Bone marrow (tissue), 2 donors: ENCODE measurements at places on chromosomes 16 and 17.
A peak's percentile ranks its signal among the peaks of the same experiment; 100 is the strongest.

DNA sequence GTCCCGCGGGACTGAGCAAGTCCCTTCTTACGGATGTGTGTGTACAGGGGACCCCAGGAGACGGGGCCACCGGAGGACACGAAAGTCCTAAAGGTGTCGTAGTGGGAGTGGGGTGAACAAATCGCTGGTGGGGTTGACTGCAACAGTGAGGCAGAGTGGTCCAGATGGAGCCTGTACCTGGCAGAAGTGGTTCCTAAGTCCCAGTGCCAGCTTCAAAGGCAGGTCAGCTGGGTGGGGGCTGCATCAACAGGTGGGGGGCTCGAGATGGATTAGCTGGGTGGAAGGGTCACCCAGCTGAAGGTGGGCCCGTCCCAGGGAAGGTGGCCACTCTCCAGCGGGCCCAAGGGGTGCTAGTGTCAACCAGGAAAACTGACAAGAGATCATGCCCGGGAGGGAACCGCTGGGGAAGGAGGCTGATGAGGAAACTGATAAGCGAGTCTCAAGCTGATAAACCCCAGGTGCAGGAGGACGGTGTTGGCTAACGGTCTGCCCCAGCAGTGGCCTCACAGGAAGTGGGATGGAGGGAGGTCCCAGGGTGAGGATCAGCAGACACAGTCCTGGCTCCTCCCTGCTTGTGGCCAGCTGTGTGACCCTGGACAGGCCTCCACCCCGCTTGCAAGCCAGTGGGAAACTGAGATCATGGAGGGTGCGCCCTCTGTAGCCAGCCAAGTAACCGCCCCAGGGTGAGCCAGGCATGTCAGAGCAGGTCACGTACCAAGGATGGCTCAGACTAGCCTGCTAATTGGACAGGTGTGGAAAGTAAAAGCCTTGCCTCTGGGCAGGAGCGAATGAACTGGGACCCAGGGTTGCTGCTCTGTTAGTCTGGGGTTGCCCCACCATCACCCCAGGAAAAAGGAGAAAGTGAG lies 1.0 kb downstream of the ORAI3 start:
- DNase-seq: peak; percentile 32

DNA sequence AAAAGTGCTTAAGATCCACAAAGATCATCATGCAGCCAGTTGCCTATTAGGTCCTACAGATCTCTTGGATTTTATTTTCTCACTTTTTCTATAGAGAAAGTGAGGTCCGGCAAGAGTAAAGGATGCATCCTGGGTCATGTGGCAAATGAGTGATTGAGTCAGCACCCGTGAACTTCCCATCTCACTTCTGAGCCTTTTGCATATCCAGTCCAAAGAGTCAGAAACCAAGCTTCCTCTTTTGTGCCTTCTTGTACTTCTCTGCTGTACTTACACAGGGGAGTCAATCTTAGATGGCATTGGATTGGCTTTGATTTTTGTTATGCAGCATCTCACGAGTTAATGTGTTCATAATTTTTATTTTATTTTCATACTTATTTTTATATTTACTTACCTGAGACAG lies 114.2 kb upstream of the IRX5 start:
- no peak for DNase-seq

DNA sequence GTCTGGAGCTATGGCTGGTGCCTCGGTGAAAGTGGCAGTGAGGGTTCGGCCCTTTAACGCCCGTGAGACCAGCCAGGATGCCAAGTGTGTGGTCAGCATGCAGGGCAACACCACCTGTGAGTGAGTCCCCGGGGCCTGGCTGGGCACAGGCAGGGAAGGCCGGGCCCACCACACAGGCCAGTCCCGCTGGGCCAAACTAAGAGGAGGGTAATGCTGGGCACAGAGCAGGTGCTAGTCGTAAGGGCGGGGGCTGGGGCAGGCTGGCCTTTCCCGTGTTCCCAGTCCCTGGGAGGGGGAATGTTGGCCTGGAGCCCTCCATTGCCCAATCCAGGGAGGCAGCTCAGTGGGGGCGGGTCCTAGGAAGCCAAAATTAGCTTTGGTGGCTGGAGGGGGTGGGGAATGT lies 2.5 kb downstream of the KIF1C start:
- no peak for DNase-seq

DNA sequence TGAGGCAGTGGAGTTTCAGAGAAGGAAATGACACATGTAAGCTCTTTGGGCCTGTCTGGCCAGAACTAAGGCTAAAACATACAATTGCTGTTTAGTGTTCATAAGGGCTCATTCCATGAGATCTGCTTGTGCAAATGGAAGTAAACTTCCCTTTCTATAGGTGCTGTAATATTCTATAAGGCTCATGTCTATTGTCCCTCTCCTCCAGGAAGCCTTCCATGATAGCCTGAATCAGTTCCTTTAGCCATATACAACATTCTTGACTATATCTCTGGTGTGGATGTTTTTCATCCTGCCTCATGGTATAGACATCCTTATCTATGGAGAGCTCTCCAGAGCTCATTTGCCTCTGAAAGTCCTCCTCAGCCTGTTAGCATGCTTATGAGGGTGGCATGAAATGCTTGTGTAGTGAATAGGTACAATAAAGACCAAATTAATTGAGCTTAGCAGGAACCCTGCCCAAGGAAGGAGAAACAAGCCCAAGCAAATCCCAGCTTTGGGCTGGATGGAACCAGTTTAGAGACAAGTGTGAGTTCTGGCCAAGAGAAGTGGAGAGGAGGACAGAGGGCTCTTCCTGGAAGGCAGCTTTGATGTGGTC lies 1.6 kb upstream of the ETV4 start:
- no peak for DNase-seq

GRCh38 chr17:57726838-57727237 lies 18.3 kb downstream of the CCDC182 start:
- DNase-seq: no peak

- no peak for DNase-seq
Observed at GRCh38 chr16:77404775-77405174, 30.1 kb downstream of the ADAMTS18 start.

DNA sequence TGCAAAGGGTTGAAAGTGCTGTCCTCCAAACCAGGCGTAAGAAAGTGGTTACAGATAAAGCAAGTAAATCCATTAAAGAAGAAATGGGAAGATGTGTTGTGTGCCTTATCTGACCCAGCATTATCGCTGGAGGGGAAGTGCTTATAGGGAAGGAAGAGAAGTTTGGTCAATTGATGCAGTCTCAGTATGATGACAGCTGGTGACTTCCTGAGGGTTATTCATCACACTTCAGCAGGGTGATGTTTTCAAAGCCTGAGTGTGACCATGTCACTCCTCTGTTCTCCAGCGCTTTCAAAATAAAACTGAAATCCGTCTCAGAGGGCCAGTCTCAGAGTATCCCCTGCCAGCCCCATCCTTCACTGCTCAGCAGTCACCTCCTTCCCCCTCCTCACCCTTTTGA lies 505.4 kb upstream of the RBFOX1 start:
- DNase-seq: no peak

DNA sequence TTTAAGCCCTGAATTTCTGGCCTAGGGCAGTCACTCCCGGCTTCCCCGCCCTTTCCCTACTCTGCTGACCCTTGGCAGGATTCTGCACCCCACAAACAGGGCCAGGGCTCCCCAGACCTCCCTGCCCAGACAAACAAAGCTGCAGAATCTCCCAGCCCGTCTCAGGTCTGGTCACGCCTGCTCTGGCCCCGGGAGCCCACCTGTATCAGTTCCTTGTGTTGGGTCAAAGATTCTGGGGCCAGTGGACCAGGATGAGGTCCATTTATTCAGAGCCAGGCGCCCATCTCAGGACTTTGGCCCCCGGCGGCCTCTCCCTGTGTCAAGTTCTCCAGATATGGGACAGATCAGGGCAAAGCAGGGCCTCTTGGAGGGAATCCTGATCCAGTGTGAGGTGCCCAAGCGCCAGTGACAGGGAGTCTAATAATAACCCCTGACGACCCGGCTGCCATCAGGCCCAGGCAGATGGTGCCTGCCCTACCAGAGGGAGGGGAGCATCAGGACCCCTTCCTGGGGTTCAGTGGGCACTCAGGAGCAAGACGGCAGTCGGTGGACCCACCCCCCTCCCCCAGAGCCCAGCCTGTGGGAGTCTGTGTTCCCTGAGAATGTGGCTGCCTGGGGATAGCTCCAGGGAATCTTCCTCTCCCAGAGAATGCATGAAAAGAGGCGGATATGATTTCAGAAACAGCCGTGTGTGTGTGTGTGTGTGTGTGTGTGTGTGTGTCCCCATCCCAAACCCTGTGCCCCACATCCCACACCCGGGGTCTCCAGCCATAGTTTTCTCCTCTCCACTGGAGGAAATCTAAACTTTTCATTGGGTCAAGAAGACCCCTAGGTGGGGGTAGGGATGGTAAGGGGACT lies 1.3 kb downstream of the TTYH2 start:
- DNase-seq: no peak

- DNase-seq: no peak
Observed at GRCh38 chr16:88653101-88653500, 2.2 kb upstream of the CYBA start.

- no peak for DNase-seq
Observed at GRCh38 chr17:60730273-60730672, 52.6 kb downstream of the BCAS3 start.

DNA sequence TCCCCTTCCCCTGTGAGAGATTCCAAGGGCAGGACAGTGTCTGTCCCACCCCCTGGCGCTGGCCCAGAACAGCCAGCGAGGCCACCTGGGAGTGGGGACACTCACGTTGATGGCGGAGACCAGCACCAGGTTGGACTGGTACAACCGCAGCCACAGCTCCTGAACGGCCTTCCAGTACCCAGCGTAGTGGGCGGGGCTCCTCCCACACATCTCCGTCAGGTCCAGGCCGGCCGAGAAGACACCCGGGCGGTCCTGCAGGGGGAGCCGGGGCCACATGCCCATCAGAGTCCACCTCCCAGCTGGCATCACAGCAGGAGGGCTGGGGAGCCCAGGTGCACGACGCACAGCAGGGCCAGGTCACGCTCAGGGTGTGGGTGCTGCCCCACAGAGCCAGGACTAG lies 7.1 kb downstream of the ECI1 start:
- DNase-seq: no peak

- no peak for DNase-seq
Observed at GRCh38 chr17:12673788-12674187, 8.1 kb downstream of the MYOCD start.

DNA sequence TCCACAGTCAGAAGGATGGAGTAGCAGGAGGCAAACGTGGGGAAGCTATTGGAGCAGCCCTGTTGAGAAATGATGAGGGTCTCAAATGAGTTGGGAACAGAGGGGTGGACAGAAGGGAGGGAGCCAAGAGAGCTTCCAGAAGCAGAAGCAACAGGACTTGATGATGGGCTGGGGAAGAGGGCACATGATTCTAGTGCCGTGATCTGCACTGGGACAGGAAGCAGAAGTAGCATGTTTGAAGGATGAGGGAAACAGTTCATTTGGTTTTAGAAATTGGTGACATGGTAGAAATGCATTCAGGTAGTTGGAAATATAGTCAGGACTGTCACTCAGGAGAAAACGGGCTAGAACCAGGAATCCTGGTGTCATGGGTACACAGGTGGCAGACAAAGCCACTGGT lies 19.4 kb downstream of the EMP2 start:
- DNase-seq: no peak

GRCh38 chr17:45234641-45235415 lies 13.1 kb downstream of the FMNL1 start:
- no peak for DNase-seq

DNA sequence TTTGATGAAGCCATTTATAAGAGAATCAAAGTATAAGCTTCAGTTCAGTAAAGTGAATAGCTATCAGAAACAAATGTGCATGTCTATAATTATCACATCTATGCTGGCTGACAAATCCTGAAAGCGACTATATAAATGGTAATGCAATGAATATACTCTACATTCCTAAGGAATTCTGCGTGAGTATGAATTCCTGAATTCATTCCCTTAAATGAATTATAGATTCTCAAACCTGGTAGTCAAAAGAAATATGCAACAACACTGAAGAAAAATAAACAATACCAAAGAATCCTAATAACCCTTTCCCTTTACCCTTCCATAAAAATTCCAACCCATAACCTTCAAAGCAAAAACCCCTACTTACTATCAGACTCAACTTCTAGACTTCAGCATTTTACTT lies 416.6 kb upstream of the PMFBP1 start:
- no peak for DNase-seq

DNA sequence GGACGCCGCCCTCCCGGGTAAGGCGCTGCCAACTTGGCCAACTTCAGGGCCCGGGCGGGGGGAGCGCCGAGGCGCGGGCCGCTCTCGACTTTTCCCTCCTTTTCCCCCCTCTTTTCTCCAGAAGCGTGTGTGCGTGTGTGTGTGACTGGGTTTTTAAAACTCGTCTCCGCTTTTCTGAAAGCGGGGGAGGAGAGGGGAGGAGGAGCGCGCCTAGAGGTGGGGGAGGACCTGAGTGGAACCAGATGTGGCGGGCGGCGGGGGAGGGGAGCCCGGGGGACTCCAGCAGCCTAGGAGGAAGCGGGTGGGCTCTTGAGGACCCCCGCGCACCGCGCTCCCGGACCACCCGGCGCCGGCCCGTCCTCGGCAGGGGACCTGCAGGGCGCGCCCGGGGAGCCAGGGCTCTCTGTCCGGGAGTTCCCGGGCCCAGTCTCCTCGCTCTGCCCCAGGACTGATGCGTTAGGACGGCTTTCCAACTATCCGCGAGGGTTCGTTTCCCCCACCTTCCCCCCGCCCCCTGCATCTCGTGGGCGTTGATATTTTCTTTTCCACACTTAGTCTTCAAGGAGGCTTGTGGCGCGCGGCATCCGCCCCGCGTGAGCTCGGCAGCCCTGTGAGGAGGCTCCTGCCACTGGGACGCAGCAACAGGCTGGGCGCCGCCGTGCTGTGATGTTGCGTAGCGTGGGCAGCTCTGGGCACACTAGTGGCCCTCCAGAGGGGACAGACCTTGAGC lies 599 bp downstream of the MRC2 start:
- no peak for DNase-seq

- DNase-seq: no peak
Observed at GRCh38 chr17:79800325-79801155, 3.7 kb upstream of the CBX8 start.

DNA sequence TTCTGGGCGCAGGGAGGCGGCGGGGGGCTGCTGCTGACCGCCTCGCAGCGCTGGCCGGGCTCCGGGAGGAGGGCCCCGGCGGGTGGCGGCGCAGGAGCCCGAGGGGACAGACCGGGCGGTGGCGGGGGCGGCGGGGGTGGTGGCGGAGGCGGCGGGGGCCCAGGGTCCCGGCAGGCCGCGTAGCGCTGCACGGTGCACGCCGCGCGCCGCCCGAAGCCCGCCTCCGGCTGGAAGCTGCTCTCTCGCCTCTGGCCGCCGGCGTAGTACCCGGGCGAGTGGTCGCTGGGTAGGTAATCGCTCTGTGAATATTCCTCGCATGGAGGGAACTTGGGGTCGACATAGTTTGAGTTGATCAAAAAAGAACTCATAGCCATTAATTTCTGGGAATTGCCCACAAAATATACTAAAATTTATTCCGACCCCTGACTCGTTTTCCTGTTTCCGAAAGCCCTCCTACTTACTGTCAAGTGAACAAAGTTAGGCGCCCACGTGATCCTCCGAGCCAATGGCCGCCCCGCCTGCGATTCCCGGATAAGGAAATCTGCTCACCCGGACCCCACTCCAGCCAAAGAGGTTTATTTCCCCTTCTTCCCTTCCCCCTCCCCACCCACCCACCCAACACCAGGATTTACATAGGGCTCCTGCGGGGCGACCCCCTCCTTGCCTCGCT lies at the start of gene HOXB4:
Gene HOXB4, minus strand, starts transcription at position 405 of the 670 bp plus-strand sequence. Its CDS starts 31 bp downstream, at position 374.
- DNase-seq: peak; percentile 77
